ENCODE measurements at places on chromosomes 4 and X.

- DNase-seq = no peak
Measured at GRCh38 chrX:20270562-20270890, 3.8 kb upstream of the RPS6KA3 start.

- DNase-seq = no peak
Measured at GRCh38 chr4:1996866-1997611, 11.7 kb downstream of the NELFA start.

DNA sequence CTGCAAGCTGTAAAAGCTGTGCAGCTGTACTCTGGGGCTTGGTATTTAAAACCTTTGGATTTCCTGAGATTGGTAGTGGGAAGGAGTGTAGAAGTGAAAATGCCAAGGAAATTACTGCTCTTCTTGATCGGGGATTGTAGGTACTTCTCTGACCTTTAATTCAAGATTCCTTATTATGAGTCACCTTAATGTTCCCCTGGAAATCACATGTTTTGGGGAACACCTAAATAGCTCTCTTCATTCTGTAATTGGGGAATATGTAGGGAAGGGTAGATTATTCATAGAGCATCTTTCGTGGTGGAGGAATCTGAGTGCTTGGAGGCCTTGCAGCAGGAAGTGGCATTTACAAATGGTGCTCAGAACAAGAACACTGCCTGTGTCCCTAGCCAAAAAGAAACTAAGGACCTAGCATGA, 137.8 kb downstream of the UCHL1 start:
- no peak for DNase-seq

DNA sequence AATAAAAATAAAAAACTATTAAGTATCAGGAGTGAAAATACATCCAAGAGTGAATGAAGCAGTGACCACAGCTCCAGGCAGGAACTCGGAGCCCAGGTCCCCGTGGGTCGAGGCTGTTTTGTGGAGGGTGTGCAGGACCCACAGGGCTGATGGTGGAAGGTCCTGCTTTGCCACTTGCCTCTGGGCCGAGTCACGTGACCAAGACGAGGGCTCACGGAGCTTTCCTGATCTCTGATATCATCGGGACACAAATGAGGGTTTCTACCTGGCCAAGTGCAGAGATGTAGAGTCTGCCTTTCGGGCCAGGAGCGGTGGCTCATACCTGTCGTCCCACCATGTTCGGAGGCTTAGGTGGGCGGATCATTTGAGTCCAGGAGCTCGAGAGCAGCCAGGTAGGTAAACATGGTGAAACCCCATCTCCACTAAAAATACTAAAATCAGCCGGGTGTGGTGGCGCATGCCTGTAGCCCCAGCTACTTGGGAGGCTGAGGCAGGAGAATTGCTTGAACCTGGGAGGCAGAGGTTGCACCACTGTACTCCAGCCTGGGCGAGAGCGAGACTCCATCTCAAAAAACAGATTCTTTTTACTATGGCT, 7.2 kb downstream of the SLC25A6 start:
- no peak for DNase-seq

DNA sequence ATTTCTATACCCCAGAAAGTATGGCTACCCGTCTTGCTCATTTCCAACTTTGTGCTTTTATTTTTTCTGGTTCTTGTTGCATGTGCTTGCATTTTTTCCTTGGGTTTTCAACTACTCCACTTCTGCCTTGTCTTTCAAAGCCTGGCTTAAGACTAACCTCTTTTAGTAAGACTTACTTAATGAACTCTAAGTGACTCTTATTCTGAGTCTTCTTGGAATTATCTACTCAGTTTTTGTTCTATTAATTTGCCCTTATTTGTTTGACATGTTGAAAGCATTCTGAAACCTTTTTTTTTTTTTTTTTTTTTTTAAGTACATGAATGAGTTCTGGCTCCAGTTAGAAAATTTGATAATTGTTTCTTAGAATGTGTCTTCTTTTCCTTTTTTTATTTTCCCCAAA, 74.8 kb downstream of the SLIT2 start:
- no peak for DNase-seq

DNA sequence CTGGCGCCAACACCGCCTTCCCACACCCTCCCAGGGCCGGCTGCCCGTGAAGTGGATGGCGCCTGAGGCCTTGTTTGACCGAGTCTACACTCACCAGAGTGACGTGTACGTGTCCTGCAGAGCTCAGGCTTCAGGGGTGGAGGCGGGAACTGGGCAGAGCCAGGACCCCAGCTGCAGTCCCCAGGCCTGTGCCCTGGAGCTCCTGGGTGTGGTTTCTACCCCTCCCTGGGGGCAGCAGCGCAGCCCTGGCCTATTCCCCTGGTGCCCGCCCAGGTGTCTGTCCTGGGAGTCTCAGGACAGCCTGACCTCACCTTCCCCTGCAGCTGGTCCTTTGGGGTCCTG, 13.1 kb downstream of the FGFR3 start:
- DNase-seq = no peak

DNA sequence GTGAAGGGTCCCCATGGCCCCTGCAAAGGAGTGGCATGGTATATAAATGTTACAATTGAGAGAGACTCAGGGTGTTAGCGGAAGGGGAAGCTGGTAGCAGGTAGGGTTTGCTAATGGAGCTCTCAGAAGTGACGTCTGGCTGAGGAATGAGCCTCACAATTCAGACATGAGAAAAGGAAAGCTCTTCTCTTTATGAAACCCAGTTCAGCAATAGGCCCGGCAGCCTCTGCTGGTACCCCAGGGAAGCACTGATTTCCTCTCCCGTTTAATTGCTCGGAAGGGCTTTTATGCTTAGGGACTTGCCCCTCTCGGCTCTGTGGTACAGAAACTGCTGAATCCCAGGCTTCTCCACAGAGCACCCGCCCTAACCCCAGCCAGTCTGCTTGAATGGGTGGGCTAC, 19.4 kb upstream of the AFAP1 start:
- DNase-seq = no peak

DNA sequence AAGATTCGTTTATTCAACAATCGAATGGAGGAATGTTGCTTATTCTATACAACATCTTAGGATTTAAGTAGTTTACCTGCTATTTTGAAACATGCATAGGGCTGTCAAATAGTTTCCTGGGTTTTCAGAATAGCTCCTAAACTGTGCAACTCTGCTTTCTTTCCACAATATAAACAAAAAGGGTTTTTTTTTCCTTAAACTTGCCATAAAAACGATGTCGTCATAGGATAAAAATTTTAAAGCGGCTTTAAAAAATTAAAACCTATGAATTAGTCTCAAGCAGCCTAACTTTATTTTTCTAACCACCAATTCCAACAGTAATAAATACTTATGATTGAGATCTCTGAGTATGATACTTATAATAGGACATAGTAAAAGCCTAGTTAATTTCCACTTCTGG, 21.6 kb upstream of the STIM2 start:
- DNase-seq = no peak

DNA sequence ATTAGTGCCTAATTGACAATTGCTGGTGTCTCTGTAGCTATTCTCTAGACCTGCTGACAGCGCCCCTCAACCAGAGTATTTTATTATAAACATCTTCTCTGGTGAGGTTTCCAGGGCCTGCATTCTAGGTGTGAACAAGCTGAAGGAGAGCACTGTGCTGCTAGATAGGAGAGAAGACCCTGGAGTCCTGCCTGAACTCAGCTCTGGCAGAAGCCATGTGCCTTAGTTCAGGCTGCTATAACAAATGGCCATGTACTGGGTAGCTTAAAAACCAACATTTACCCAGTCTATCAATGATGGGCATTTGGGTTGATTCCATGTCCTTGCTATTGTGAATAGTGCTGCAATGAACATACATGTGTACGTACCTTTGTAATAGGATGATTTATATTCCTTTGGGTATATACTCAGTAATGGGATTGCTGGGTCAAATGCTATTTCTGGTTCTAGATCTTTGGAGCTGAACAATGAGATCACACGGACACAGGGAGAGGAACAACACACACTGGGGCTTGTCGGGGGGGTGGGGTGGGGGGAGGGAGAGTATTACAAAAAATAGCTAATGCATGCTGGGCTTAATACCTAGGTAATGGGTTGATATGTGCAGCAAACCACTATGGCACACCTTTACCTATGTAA, 185.5 kb upstream of the CPEB2 start:
- no peak for DNase-seq

DNA sequence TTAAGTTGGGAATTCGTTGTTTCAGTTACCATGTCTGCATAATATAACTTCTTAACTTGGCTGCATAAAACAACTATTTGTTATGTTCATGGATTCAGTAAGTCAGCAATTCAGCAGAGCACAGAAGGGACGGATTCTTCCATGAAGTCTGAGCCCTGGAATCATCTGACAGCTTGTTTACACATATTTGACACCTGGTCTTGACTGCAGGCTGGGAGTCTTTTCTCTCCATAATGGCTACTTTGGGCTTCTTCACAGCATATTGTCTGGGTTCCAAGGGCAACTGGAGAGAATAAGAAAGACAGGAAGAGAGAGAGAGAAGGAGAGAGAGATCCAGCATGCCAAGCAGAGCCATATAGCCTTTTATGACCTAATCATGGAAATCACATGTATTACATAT, 23.1 kb downstream of the CENPC start:
- no peak for DNase-seq

- DNase-seq = no peak
Measured at GRCh38 chr4:138673053-138673452, 342.5 kb upstream of the NOCT start.

- DNase-seq = no peak
Measured at GRCh38 chr4:97072666-97073065, 1070.6 kb downstream of the STPG2 start.

- DNase-seq = no peak
Measured at GRCh38 chr4:5045097-5045496, 6.2 kb upstream of the STK32B start.

DNA sequence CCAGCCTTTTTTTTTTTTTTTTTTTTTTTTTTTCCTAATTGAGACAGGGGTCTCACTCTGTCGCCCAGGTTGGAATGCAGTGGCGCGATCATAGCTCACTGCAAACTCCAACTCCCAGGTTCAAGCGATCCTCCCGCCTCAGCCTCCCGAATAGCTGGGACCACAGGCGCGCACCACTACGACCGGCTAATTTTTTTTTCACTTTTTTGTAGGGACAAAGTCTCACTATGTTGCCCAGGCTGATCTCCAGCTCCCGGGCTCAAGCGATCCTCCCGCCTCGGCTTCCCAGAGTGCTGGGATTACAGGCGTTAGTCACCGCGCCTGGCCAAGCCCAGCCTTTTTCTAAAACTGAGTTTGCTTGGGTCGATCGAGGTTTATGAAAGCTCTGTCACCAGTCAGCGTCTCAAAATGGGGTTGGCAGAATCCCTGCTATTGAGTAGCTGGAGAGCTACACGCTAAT, 1.3 kb upstream of the OTUD5 start:
- peak; percentile 8 for DNase-seq

DNA sequence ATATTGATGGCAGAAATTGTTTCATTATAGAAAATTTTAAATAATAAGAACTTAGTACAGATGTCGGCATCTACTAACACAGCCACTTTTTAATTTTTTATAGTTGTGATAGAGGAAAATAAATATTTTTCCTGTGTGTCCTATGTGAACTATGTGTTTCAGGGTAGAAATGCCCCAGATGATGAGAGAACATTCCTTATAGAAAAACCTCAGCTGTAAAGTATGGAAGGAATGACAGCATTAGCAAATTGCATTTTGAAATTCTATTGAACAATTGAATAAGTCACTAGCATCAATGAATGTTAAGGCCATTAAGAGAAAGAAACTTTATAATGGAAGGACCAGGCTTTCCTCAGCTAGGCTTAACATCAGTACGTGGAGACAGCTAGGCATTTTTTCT, 149.2 kb downstream of the CFAP299 start:
- no peak for DNase-seq

GRCh38 chr4:81130569-81130968, 84.5 kb downstream of the PRKG2 start:
- DNase-seq = no peak

- DNase-seq = no peak
Measured at GRCh38 chr4:66930206-66930605, 615.1 kb downstream of the CENPC start.

GRCh38 chrX:41559235-41560052, 112.3 kb downstream of the NYX start:
- no peak for DNase-seq

GRCh38 chr4:22897520-22898108, 204.9 kb downstream of the GBA3 start:
- no peak for DNase-seq

- DNase-seq = no peak
Measured at GRCh38 chr4:26368685-26369084, 47.9 kb downstream of the RBPJ start.

GRCh38 chr4:158859661-158860060, 90.8 kb downstream of the FNIP2 start:
- no peak for DNase-seq

GRCh38 chr4:128513664-128514484, 226.3 kb upstream of the PGRMC2 start:
- no peak for DNase-seq

DNA sequence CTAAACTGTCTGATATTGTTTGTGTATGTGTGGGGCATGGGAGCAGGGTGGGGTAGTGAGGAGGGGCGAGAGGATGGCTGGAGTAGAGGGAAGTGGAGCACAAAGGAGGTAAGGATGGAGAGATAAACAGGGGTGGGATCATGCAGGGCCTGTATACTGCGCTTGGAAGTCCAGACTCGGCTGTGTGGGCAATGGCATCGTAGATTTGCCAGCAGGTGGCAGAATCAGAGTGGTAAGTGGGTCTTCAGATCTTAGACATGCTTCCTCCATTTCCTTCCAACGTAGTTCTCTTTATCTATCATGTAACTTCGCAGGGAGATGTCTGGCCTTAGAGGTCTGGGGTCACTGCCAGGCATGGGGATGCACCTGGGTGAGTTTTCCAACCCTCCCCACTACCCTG, 155.5 kb downstream of the PDGFRA start:
- DNase-seq = no peak

DNA sequence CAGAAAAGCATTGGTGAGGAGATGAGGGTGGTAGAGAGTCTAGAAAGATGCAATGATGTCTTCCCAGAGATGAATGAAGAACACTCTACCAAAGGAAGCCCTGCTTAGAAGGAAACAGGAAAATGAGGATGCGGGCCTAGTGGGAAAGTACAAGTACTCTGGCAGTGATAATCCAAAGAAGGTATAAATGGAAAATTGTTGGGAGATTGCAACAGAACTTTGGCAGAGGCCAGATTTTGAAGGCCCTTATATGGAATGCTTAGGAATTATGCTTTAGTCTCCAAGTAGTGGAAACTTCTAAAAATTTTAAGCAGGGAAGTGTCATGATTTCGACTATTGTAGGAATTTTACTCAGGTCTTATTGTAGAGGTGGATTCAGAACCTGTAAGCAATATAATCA, 11.0 kb downstream of the ARSJ start:
- no peak for DNase-seq

GRCh38 chrX:115584696-115585095, 23.7 kb downstream of the PLS3 start:
- peak; percentile 3 for DNase-seq

All from amniotic stem cell (primary cell).